Karpas-422 (cell line): ENCODE measurements at places on chromosomes 13 and 19. TPM values are rescaled to one million over a fixed set of nuclear protein-coding genes. Genes with fewer than 3 reads are reported as not detected.

The KLK6 gene
- not detected in 2 replicates for total RNA-seq

The PABPC3 gene
- 0.14 and 0.37 TPM in 2 replicates for total RNA-seq

GRCh38 chr19:41565379-41565720 lies 10.6 kb upstream of the CEACAM21 start:
- no peak for DNase-seq

DNA sequence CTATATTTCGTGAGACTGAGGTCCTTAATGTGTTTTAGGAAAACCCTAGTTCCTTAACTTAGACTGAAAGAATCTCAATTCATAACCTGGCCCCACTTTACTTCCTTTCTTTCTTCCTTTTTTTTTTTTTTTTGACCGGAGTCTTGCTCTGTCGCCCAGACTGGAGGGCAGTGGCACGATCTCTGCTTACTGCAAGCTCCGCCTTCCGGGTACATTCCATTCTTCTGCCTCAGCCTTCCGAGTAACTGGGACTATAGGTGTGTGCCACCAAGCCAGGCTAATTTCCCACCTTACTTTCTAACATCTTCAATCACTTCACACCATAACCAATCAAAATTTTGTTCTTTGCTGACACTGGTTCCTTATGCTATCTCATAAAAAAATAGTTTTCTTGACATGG lies 2097.0 kb downstream of the PCDH9 start:
- DNase-seq, result no peak

GRCh38 chr19:52603558-52604207 lies 33.6 kb downstream of the ZNF701 start:
- no peak for DNase-seq
